Activated CD4-positive, alpha-beta T cell treated with anti-CD3 and anti-CD28 coated beads, Interleukin-10, Interleukin-2, amounts not matched to agents 100 ng/mL and 50 ng/mL, durations not matched to agents 16 hours and 8 hours (primary cell): ENCODE measurements at places on chromosomes 6 and 20.

DNA sequence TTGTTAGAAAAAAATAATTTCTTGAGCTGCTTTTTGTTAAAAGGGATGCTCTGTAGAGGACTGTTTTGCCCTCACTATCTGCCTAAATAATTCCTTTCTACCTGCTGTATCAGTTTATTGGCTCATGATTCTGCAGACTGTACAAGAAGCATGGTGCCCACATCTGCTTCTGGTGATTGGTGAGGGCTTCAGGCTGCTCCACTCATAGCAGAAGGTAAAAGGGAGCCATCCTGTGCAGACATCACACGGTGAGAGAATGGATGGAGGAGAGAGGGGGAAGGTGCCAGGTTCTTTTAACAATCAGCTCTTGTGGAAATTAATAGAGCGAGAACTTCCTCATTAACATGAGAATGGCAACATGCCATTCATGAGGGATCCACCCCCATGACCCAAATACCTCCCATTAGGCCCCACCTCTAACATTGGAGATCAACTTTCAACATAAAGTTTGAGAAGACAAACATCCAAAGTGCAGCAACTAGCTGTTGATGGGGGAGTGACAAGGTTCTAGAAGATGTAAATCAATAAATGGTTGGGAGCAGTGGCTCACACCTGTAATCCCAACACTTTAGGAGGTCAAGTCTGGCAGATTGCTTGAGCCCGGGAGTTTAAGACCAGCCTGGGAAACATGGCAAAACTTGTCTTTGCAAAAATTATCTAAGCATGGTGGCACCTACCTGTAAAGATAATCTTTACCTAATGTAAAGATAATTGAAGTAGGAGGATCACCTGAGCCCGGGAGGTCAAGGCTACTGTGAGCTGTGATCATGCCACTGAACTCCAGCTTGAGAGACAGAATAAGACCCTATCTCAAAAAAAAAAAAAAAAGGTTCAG is 15.7 kb upstream of the AHCY start:
- no peak for DNase-seq

DNA sequence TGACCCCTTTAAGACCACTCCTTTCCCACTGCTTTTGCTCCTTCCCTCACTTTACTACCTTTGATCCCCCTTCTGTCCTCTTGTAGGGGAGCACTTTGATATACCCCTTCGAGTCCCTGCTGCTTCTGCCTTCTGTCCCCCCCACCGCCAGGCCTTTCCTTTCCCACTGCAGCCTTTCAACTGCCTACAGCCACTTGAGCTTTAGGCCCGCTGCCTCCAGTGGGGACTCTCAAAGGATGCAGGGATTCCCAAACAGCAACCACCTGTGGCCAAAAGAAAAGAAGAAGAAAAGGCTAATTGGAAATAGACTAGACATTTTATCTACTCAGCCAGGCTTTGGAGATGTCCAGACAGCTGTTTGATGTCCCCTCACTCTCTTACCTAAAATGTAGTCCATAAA is 77.0 kb upstream of the DTNBP1 start:
- DNase-seq = no peak

GRCh38 chr6:80922916-80923455 is 816.5 kb downstream of the BCKDHB start:
- DNase-seq = no peak

- DNase-seq = no peak
These were observed 128.8 kb upstream of the QKI start for GRCh38 chr6:163285691-163286090.

DNA sequence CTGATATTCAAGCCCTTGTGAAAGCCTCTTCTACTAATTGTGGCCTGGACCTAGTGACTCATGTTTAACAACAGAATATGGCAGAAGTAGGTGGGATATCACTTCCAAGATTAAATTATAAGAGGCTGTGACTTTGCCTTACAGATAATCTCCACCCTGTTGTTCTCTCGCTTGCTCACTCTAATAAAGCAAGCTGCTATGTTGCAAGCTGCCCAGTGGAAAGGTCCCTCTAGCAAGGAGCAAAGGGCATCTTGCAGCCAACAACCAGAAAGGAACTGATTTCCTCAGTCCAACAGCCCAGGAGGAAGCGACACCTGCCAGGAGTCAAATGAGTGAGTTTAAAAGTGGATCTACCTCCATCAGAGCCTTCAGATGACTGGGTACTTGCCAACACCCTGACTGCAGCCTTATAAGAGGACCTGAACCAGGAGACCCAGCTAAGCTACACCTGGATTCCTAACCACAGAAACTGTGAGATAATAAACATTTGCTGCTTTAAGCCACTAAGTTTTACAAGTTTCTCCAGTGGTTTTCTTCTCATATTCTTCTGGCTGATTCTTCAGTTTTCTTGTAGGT is 112.6 kb downstream of the FRK start:
- DNase-seq = no peak

DNA sequence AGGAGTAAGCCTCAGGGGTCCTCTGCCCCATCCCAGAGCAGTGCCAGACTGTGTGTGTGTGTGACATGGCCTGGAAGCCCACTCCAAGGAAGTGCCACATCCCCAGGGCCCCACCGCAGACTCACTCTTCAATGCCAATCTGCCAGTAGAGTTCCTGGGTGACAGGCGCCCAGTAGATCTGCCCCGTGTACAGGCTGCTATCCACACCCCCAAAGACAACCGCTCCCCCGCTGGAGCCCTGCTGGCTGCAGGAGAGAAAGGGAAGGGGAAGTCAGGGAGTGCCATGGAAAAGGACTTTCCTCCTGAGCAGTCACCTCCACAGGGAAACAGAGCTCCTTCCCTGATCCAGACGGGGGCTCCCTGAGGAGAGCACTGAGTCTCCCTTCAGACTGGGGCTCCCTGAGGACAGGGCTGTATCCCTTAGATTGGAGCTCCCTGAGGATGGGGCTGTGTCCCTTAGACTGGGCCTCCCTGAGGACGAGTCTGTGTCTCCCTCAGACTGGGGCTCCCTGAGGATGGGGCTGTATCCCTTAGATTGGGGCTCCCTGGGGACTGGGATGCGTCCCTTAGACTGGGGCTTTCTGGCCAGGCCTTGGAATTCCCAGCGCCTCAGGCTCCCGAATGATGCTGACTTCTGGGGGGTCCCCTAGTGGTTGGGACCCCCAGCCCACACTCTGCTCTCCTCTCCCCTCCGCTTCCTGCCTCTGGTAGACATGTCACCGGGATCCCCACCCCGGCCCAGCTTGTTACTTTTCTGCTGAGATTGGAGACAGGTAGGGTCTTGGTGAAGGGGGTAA is 5.2 kb upstream of the TFEB start:
- DNase-seq = no peak

GRCh38 chr6:140538926-140539325 is 1164.5 kb upstream of the CITED2 start:
- DNase-seq = no peak

DNA sequence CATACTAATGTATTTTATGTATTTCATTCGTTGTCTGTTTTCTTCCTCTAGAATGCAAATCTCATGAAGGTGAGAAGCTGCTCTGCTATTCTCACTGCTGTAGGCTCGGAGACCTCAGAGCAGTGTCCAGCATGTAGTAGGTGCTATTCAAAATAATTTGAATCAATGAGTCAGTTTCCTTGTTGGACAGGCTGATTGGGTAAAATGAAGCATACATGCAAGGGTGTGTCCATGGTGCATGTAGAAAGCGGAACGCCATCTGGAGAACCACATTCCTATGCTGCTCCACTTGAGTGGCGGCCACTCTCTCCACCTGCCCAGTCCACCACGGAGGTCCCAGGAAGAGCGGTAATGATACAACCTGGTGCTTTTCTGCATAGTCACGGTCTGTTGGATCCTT is 412.1 kb downstream of the QKI start:
- DNase-seq = no peak

- DNase-seq = no peak
These were observed 74.5 kb downstream of the LINC00237 start for GRCh38 chr20:21031666-21032065.

- DNase-seq = peak; percentile 66
These were observed 101.3 kb upstream of the MLN start for GRCh38 chr6:33905071-33905609.

- DNase-seq = no peak
These were observed 11.6 kb upstream of the CLVS2 start for GRCh38 chr6:122984393-122984792.

- no peak for DNase-seq
These were observed 920.0 kb downstream of the TFAP2A start for GRCh38 chr6:9494864-9495263.

GRCh38 chr6:119360262-119360915 is 10.8 kb upstream of the MAN1A1 start:
- DNase-seq = no peak

GRCh38 chr20:20327746-20328145 is 40.2 kb upstream of the INSM1 start:
- no peak for DNase-seq
